DMS153 (cell line): ENCODE measurements at places on chromosomes 11 and 22.
A peak's percentile ranks its signal among the peaks of the same experiment; 100 is the strongest.

GRCh38 chr22:38042488-38042790, 14.8 kb upstream of the PICK1 start:
- DNase-seq, result no peak

GRCh38 chr11:99069856-99070444, 49.2 kb downstream of the CNTN5 start:
- peak; percentile 57 for DNase-seq

- no peak for DNase-seq
Measured at GRCh38 chr11:56911312-56911711, 77.4 kb upstream of the OR5AK2 start.

- DNase-seq, result no peak
Measured at GRCh38 chr11:86687185-86687778, 14.9 kb upstream of the ME3 start.

- DNase-seq, result no peak
Measured at GRCh38 chr11:15935373-15935772, 421.0 kb downstream of the SOX6 start.

DNA sequence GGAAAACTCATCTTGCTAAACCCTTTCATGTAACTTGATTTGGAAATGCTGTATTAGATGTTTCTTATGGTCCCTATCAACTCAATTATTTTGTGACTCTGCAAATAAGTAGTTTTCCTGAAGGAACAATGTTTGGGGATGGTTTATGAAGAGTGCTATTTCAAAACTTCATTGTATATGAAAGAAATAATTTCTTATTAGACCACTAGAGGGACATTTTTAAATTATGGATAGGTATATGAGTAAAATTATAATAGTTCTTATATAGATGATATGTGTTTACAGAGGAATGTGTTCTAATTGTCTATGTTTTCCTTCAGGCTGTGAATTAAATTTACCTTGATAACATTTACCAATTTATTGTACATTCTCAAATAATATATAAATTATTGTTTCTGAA, 509.4 kb upstream of the RAG2 start:
- no peak for DNase-seq

DNA sequence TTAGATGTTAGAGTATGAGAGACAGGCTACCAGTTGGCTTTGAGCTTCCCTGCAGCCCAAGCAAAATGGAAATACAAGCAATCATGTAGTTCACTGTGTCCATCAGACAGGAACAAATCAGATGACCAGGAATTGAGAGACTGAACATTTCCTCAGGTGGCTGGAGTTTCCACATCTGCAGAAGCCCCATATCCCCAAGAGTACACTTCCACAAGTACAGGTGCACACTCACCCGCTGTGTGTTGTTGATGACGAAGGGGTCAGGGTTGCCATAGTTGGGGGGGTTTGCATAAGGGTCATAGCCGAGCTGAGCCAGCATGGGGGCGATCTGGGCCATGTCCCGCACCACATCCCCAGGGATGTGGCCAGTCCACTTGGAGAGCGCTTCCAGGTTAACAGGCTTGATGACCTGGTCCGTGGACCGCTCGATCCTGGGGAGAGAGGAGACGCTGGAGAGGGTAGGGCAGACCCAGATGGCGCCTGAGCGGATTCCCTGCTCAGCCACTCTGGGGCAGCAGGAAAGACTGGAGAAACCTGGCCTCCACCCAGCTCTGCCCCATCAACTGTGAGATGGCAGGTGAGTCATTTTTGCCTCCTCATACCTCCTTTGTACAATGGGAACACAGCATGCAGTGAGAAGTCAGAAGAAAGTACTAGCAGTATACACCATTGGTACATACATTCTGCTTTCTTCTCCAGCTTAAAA, 23.9 kb upstream of the TFIP11 start:
- no peak for DNase-seq

- DNase-seq, result no peak
Measured at GRCh38 chr11:1397146-1397861, 7.6 kb downstream of the BRSK2 start.

DNA sequence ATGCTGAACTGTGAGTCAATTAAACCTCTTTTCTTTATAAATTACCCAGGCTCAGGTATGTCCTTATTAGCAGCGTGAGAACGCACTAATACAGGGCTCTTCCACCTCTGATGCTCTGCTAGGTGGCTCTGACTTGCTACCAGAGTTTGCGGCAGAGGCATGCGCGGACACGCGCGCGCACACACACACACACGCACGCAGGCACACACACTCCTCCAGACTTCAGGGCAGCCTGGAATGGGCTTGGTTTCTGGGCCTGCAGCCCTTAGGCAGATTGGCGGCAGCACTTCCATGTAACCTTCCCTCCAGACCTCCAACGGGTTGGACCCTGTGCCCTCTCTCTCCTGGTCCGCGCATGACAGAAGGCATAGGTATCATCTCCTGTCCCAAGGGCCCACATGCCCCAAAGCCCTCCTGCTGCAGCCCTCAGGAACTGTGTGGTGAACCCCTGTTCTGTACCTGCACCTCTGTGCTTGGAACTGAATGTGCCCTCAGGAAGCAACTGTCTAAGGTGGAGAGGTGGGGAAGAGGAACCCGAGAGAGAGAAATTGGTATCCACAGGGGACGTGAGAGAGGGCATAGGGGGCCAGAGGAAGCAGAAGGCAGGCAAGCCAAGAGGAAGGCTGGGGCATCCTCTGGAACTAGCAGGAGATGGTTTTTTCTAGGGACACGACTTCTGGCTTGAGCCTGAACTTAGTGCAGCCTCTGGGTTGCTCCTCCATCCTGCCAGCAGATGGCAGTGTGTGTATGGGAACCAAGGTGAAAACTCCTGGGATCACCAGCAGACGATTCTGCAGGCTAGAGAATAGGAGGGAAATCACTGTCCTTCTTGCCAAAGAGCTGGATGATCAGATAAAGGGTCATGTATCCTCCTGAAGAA, 23.4 kb upstream of the RIC3 start:
- DNase-seq, result peak; percentile 37

- DNase-seq, result no peak
Measured at GRCh38 chr11:9201372-9202162, 63.6 kb downstream of the DENND5A start.

DNA sequence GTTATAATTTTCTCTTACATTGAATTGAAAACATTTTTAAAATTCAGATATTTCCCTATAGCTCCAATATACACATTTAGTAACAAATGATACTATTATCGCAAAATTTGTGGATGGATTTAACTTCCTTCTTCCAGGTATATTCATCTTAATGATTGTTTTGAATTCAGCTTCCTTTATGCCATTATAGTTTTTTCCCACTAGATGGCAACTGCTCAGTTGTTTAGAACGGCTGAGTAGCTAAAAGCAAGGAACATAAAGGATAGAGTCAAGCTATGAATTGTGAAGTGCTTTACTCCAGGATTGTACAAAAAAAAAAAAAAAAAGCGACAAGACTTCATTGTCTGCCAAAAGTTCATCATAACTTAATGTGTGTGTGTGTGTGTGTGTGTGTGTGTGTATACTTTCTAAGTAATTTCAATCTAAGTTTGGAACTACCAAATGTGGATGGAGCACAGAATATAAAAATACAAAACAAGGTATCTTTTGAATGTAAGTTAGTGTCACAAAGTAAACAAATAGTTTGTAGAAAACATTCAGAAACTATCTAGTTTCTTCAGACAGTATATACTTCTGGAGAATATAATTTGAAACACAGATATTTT, 846.4 kb downstream of the DLG2 start:
- peak; percentile 20 for DNase-seq

GRCh38 chr11:107824668-107825369, 33.8 kb downstream of the SLC35F2 start:
- no peak for DNase-seq

DNA sequence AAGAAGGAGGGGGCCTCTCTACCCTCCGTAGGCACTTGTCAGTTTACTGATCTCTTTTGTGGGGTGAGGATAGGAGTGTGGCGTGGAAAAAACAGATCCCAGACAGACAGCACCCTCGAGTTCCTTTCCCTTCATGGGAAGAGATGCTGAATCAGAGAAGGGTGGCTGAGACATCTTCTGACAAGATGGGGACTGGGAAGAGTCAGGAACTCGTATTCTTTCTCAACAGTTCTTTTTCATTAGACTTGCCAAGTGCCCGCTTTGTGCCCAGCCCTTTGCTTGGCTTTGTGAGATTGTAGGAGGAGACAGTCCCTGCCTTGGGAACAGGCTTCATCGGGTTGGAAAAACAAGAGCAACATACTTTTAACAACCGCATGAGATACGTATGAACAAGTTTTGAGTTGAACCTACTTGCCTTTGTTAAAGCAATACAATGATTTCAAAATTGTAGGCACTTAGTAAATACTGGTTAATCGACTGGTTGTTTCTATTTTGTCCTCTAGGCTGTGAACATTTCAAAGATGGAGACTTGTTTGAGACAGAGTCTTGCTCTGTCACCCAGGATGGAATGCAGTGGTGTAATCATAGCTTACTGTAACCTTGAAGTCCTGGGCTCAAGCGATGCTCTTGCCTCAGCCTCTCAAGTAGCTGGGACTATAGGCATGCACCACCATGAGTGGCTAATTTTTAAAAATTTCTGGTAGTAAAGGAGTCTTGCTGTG, 1.1 kb downstream of the RRM1 start:
- DNase-seq, result no peak

GRCh38 chr22:36386351-36386899, 1.3 kb downstream of the MYH9 start:
- peak; percentile 55 for DNase-seq

GRCh38 chr22:36048911-36049677, 20.5 kb upstream of the RBFOX2 start:
- DNase-seq, result no peak

DNA sequence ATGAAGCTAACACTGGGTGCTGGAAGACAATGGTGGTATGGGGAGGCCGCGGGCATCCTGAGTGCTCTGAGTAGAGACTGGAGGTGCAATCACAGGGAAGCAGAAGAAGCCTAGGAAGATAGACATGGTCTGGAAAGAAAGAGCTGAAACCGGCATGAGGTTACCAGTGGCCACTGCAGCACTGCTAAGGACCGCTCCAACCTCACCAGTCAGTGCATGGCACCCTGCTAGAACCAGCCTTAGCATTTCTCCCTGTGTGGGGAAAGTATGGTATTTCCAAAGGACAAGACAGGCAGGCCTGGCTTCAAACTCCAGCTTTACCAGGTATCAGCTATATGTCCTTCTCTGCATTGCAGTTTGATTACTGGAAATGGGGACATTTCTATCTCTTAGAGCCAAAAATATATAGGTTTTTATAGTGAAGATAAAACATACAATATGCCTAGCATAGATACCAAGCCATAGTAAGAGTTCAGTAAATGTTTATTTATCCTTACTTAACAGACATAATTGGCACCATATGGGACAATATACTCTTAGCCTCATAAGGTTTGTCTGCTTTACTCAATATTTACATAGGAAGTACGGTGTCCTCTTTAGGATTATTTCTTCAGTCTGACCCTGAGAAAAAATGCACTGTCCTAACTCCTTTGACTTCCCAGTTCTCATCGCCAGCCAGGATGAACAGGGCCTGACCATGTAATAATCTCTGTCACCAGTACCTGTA, 231.1 kb downstream of the TENM4 start:
- no peak for DNase-seq

DNA sequence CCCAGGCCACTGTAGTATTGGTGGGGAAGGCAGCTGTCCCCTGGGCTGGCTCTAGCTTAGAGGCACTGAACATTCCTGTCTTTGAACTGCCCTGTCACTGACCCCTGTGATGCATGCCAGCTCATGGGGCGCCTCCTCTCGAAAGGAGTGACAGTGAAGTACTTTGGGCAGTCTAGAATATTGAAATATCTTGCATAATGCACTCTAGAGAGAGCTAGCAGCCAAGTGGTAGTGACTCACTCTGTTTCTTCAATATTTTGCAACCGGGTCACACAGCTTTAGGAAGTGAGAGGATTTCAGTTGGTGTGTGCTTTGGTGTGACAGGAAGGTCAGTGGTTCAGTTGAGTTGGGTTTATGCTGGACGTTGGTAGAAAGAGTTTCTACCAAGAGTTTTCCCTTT, 35.5 kb upstream of the ST14 start:
- DNase-seq, result no peak

- DNase-seq, result no peak
Measured at GRCh38 chr11:78161962-78162371, 22.5 kb upstream of the ALG8 start.

DNA sequence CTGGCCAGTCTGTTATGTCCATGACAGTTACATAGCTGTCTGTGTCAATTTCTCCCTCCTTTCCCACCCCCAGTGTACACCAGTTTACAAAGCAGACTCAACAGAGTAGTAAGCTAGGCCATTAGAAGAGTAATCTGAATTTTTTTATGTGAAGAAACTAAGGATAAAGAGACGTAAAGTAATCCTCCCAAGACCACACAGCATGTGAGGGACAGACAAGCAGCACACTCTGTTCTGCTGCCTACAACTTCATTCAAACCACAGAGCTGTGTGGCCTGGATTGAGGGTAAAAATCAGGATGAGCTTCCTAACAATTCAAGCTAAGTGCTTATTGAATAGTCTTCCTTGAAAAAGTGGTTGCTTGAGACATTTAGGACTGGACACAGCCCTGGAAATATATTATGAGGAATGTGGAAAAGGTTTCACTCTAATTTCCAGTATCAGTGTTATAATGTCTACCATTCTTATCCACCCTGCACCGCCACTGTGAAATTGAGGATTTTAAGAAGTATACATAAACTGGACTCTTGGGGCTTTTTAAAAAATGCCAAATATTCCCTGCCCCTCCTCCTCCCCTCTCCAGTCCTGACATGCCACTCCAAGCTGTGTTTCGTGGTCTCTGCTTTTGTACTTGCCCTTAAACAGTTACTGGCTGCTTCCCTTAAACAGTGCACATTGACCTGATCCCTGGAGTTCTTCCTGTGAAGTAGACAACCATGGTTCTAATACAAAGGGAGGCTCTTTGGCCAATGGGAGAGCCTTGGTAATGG, 40.9 kb downstream of the EXT2 start:
- no peak for DNase-seq

DNA sequence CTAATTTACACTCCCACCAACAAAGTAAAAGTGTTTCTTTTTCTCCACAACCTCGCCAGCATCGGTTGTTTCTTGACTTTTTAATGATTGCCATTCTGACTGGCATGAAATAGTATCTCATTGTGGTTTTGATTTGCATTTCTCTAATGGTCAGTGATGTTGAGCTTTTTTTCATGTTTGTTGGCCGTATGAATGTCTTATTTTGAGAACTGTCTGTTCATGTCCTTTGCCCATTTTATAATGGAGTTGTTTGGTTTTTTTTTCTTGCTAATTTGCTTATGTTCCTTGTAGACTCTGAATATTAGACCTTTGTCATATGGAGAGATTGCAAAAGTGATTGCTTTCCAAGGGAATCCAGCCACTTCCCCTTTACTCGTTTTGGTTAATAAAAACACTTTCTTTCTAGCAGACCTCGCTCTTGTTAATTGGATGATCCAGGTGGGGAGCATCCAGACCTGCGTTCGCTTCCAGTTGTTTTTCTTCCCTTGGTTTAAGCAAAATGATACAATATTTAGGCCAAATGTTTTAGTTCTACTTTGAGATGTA, 17.1 kb upstream of the APOL4 start:
- no peak for DNase-seq

DNA sequence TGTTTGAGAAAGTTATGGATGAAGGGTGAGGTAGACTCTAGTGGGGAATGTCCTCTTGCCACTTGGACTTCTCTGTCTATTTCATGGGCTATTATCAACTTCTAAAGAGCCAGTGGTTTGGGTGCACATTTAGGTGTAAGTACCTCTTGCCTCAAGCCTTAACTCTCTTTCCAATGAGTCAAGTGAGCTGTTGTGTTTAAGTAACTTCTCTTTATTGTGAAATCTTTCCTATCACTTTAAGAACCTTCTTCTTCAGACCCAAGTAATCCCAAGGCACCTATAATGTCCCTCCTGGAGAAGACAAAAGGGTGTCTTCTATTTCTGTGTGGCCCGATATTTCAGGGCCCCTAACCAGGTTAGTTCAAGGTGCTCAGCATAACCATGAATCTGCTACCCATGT, 90.5 kb upstream of the VPREB1 start:
- no peak for DNase-seq

GRCh38 chr11:46337626-46338345, 9.5 kb upstream of the DGKZ start:
- no peak for DNase-seq
